ENCODE measurements at places on chromosomes 2 and 18.

DNA sequence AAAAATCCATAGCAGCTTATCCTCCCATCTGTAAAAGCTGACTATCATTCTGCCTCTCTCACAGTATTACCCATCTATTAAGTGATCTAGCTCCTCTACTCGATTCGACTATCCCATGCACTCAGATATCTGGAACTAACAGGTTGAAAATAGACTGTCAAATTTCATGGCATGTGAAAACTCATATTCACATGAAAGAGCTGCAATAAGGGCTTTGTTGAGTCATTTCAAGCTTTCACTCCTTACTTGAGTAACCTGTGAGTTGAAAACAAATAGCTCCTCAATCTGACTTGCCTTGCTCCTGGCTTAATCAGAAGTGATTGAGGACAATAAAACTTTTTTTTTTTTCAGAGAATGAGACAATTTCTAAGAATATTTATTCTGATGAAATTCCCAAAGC, 192.4 kb upstream of the ERBB4 start:
- no peak overlapping the region for H3K27ac ChIP-seq
- no peaks in the 10 kb centered on the region for H3K4me1 ChIP-seq

DNA sequence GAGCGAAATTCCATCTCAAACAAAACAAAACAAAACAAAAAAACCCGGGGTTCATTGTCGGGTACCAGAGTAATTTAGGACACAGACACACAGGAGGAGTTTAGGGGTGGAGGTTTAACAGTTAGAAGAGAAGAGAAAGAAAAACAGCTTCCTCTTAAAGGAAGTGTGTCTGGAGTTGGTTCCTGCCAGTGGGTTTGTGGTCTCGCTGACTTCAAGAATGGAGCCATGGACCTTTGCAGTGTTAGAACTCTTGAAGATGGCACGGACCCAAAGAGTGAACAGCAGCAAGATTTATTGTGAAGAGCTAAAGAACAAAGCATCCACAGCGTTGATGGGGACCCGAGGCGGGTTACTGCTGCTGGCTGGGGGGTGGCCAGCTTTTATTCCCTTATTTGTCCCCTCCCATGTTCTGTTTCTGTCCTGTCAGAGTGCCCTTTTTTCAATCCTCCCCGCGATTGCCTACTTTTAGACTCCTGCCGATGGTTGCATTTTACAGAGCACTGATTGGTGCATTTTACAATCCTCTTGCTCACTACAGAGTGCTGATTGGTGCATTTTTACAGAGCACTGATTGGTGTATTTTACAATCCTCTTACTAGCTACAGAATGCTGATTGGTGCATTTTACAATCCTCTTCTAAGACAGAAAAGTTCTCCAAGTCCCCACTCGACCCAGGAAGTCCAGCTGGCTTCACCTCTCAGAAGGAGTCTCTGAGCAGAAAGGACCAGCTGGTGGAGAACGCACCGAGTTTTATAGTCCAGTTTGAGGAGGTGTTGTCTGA, 28.7 kb upstream of the ATP8B1 start:
- H3K4me3 ChIP-seq: no peak overlapping the region
- H3K4me1 ChIP-seq: peaks cover 3% of the 10 kb centered on the region
- H3K27me3 ChIP-seq: no peaks in the 10 kb centered on the region
- H3K27ac ChIP-seq: no peak overlapping the region

- H3K36me3 ChIP-seq: no peaks in the 10 kb centered on the region
- no peak overlapping the region for H3K27ac ChIP-seq
- H3K4me3 ChIP-seq: no peak overlapping the region
- H3K4me1 ChIP-seq: no peaks in the 10 kb centered on the region
These were observed 10.1 kb upstream of the LRPPRC start for GRCh38 chr2:44005846-44006245.

DNA sequence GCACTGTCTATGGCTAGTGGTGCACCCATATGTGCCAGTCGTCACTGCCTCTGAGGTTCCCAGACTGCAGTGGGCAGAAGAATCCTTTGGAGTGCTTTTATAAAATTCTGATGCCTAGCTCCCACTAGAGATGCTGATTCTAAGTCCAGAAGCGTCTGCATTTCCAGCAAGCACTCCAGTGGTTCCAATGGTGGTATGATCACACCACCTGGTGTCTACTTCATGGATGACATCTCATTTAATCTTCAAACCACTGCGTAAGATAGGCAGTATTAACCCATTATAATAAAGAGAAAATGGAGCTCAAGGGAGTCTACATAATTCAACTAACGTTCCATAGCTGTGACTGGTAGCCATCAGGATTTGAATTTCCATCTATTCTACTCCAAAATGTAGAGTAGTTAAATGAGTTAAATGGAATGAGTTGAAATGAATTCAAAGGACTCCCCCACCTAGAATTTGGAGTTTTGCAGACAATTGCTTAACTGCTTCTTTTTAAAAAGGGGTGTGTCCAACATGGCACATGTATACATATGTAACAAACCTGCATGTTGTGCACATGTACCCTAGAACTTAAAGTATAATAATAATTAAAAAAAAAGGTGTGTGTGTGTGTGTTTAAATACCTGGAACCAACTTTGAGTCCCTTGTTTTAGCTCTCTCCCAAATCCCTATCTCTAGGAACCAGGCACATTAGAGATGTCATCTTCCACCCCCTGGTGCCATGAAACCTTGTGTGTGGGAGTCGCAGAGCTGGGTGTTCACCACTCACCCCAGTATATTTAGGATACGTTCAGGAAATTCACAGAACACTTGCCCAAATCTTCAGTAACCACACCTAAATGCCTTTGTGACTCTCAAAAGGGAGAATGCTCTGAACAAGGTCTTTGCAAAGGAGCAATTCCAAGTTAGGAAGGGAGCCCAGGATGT, 14.1 kb downstream of the LAMA3 start:
- H3K4me3 ChIP-seq: no peak overlapping the region
- no peak overlapping the region for H3K27ac ChIP-seq
- DNase-seq: no peak
- H3K36me3 ChIP-seq: no peaks in the 10 kb centered on the region
- H3K4me1 ChIP-seq: no peaks in the 10 kb centered on the region

- no peaks in the 10 kb centered on the region for H3K27me3 ChIP-seq
- H3K36me3 ChIP-seq: no peaks in the 10 kb centered on the region
- H3K27ac ChIP-seq: peak overlapping the region; percentile 49
- H3K4me3 ChIP-seq: no peak overlapping the region
These were observed 68.9 kb upstream of the CAB39 start for GRCh38 chr2:230643576-230644291.

DNA sequence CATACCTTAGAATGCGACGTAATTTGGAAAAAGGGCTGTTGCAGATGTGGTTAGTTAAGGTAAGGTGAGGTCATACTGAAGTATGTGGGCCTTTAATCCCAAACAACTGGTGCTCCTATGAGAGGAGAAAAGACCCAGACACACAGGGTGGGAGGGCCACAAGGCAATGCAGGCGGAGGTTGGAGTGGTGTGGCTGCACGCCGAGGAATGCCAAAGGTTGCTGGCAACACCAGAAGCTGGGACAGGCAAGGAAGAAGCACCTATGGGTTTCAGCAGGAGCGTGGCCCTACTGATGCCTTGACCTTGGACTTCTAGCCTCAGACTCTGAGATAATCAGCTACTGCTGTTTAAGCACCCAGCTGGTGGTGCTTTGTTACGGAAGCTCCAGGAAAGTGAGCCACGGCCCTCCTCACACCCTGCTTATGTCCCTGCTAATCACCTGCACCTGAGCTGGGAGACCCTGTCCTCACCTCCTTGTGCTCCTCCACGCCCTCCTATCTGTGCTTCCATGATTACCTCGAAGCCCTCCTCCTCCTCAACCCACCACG, 48.3 kb upstream of the LAMA1 start:
- DNase-seq: no peak
- no peak overlapping the region for H3K4me3 ChIP-seq
- H3K27ac ChIP-seq: no peak overlapping the region

GRCh38 chr2:47819834-47820233, 36.9 kb downstream of the MSH6 start:
- no peaks in the 10 kb centered on the region for H3K4me1 ChIP-seq
- no peak overlapping the region for H3K27ac ChIP-seq
- H3K4me3 ChIP-seq: no peak overlapping the region

DNA sequence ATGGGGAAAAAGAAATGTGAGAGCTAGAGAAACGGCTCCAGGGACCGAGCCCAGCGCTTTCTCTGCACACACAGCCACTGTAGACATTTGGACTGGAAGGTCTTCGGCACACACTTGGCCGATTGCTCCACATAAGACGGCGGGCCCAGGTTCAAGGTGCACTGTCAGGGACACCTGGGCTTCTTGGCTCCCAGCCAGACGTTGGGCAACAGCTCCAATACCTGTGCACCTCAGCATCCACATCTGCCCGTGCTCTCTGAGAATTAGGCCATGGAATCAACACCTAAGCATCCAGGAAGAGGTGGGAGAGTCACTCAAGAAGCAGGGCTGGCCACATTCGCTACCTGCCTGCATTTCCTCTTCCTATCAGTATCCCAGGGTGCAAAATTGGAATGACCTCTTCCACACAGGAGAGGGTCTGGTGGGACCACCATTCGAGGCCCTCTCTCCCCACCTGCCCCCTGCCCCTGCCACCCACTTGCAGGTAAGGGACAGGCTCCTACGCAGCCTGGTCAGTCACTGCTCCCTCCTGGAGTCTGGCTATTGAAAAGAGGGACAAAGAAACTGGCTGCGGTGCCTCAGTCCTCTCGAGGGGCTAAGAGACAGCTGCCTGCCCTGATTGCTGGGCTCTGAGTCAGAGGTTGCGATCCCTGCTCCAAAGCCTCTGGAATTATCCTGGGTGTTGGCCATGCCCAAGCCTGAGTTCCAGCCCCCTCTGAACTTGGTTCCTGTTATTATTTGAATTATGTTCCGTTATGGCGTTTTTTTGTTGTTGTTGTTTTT, 40.1 kb upstream of the TAF1B start:
- H3K27me3 ChIP-seq: no peaks in the 10 kb centered on the region
- DNase-seq: no peak
- H3K4me1 ChIP-seq: peaks cover 36% of the 10 kb centered on the region
- no peaks in the 10 kb centered on the region for H3K36me3 ChIP-seq
- H3K27ac ChIP-seq: no peak overlapping the region

DNA sequence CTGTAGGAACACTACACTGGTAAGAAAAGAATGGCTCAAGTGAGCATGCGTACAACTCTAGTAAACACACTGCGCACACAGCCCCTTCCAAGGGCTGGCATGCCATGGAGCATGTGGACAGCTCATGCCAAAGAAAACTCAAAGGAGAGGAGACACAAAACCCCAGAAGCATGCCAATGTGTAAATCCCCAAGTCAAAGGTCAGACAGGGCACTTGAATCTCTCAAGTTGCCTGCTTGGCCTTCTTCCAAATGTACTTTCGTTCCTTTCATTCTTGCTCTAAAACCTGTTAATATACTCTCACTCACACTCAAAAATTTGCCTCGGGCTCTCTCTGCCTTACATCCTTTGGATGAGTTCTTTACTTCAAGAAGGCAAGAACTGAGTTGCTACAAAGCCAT, 365.3 kb downstream of the NBAS start:
- no peaks in the 10 kb centered on the region for H3K4me1 ChIP-seq
- no peak overlapping the region for H3K4me3 ChIP-seq
- no peaks in the 10 kb centered on the region for H3K27me3 ChIP-seq

DNA sequence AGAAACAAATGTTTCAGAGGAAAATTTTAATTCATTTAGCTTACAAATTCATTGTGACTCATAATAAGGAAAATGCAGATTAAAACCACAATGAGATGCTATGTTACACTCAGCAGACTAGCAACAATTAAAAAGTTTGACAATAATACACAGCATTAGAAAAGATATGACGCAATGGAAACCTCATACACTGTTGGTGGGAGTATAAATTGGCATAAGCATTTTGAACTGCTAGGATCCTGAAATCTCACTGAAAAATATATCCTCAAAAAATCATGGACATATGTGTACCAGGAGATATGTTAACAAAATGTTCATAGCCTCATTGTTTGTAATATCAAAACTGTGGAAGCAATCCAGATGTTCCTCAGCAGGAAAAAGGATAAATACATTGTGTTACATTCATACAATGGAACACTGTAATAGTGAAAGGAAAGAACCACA, 13.7 kb downstream of the CALCRL start:
- DNase-seq: no peak
- H3K27me3 ChIP-seq: no peaks in the 10 kb centered on the region
- no peak overlapping the region for H3K27ac ChIP-seq
- H3K4me3 ChIP-seq: no peak overlapping the region
- no peaks in the 10 kb centered on the region for H3K36me3 ChIP-seq

- H3K4me1 ChIP-seq: no peaks in the 10 kb centered on the region
- no peak for DNase-seq
- no peaks in the 10 kb centered on the region for H3K36me3 ChIP-seq
These were observed 2.4 kb downstream of the B3GNT7 start for GRCh38 chr2:231397928-231398294.

DNA sequence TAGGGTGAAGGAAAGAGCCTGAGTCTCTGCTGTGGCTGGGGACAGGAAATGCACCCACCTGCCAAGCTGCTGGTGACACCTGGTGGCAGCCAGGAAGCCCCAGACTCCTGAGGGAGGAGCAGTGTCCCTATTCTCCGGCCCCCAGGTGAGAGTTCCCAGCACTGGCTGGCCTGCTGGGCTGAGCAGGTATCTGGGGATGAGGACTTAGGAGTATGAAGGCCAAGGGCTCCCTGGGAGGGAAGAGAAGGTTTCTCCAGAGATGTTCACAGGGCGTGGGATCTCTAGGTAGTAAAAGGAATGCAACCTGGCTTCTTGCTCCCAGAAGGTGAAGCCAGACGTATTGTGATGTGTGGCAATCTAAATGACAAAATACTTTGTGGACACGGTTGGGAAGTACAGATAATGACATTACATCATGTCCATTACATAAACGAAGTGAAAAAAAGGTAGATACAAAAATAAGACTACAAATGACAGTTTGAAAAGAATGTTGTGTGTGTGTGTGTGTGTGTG, 75.8 kb upstream of the SLC1A4 start:
- no peak for DNase-seq
- H3K4me3 ChIP-seq: no peak overlapping the region

GRCh38 chr18:22021701-22022100, 147.7 kb upstream of the GATA6 start:
- H3K36me3 ChIP-seq: no peaks in the 10 kb centered on the region
- H3K4me3 ChIP-seq: no peak overlapping the region
- DNase-seq: no peak
- H3K27ac ChIP-seq: no peak overlapping the region
- no peaks in the 10 kb centered on the region for H3K27me3 ChIP-seq

DNA sequence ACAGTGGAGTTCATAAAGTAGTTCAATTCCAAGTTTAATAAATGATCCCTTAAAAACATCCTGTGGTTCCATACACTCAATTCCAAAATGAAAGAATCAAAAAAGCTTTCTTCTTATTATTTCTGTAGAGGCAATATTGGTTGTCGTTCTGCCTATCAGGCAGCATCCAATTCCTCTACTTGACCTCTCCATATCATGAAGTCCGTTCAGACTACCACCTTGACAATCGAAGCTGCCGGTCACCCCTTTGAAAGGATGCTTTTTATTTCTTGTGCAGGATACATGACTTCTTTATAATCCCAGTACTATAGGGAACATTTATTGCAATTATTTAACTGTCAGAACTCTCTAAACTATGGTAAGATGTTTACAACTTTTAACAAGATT, 3.3 kb upstream of the KCTD1 start:
- no peak overlapping the region for H3K4me3 ChIP-seq
- DNase-seq: no peak
- peaks cover 13% of the 10 kb centered on the region for H3K4me1 ChIP-seq
- H3K27me3 ChIP-seq: peaks cover 20% of the 10 kb centered on the region
- no peaks in the 10 kb centered on the region for H3K36me3 ChIP-seq
